ENCODE measurements at places on chromosomes 16 and 17.

- no peak for DNase-seq
Observed at GRCh38 chr17:32302860-32303649, 37.4 kb downstream of the RHBDL3 start.

- no peak for DNase-seq
Observed at GRCh38 chr17:80195141-80195540, 25.0 kb downstream of the SGSH start.

DNA sequence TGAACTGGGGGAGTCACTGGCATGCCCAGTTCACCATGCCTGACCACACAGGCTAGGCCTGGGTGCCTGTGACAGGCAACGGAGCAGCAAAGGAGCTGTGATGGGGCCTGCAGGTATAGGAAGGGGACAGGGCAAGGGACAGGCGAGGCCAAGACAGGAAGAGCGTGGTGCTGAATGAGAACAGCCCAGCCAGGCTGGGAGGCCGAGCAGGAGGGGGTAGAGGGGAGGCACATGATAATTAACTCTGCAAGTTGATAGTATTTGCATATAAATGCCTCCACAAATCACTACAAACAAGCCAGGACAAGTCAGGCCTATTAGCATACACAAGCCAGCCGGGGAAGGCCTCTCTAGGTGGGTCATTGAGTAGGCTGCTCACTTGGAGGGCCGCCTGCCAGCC lies 7.8 kb downstream of the ZFHX3 start:
- DNase-seq = no peak

DNA sequence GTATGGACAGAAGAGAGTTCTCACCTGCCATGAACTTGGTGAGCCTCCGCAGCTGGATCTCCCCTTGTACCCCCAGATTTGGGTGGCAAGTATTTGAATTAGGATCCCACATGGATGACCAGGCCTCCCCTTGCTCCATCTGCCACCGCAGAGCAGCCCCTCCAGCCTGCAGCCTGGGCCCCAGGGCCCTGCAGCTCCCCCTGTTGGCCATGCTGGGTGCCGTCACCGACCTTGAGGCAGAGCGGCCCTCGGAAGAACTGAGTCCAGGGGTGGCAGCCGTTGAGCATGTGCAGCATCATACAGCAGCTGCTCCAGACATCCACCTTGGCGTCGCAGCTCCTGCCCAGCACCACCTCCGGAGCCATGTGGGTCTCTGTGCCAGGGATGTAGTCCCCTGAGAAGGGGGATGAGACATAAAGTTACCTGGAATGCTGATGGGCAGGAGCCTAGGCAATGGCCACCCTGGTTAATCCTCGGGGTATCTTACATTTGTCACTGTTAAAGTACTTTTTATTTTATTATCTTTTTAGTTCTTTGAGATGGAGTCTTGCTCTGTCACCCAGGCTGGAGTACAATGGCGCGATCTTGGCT lies 9.0 kb upstream of the SPATA32 start:
- DNase-seq = no peak

DNA sequence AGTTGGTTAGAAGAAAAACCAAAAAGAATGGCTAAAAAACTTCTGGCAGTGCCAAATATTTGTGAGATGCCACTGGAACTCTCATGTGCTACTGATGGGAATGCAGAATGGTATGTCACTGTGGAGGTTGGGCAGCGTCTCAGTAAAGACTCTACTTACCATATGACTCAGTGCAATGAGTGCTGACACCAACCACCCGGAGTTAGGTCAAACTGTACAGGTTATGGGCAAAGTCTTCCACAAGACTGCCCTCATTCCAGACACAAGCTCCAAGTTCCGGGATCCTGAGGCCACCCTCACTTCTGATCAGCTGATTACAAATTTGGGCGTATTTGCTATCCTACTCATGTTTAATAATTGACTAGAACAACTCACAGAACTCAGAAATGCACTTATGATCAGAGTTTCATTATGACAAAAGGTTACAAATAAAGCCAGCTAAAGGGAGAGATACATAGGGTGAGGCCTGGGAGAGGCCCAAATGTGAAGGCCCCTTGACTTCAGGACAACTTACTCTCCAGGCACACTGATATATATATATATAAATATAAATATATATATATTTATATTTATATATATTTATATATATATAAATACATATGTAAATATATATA lies 114.9 kb downstream of the TRIM37 start:
- DNase-seq = no peak

- no peak for DNase-seq
Observed at GRCh38 chr17:75906143-75906884, 1.6 kb upstream of the MRPL38 start.

- DNase-seq = no peak
Observed at GRCh38 chr16:15542734-15543347, 100.1 kb downstream of the MARF1 start.

DNA sequence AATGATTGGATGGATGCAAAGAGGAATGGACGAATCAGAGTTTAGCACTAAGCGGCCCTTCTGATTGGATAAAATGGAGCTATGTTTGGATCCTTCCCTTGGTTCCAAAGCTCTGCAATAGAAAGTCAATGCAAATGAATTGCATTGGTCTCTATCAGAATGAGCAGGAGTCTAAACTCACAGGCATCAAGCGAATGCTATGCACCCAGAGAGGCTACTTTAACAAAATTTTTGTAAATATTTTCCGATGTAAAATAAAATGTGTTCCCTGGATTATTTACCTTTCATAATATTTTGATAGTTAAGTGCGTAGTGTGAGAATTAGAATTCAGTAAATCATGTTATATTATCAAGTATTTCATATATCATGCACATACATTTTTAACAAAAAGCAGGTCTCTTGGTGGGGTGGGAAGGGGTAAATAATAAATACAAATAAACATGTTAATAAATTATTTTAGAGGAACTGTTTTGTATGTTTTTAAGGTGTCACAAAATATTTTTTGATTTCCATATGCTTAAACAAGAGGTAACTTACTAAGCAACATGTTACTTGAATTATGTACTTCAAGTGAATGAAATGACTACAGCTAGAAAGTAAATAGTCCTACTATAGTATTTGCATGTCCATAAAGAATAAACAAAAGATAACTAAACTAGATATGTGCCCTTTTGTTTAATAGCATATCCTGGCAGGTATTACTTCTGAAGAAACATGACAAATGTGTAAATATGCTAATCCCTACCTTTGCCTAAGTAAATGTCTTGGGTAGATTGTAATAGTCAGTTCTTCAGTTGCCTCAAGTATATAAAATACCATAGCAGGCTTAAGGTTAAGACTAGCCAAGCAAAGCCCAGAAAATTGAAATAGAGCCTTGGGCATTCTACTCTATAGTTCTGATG lies 4.4 kb upstream of the UNK start:
- no peak for DNase-seq

- DNase-seq = no peak
Observed at GRCh38 chr16:13436641-13437412, 483.1 kb upstream of the ERCC4 start.

- no peak for DNase-seq
Observed at GRCh38 chr17:64130559-64131001, 636 bp upstream of the ERN1 start.

GRCh38 chr17:69147460-69147859 lies 5.8 kb upstream of the ABCA6 start:
- no peak for DNase-seq

- no peak for DNase-seq
Observed at GRCh38 chr17:13292291-13292690, 274.5 kb upstream of the ELAC2 start.

- no peak for DNase-seq
Observed at GRCh38 chr17:8277317-8277716, 11.2 kb upstream of the RANGRF start.

DNA sequence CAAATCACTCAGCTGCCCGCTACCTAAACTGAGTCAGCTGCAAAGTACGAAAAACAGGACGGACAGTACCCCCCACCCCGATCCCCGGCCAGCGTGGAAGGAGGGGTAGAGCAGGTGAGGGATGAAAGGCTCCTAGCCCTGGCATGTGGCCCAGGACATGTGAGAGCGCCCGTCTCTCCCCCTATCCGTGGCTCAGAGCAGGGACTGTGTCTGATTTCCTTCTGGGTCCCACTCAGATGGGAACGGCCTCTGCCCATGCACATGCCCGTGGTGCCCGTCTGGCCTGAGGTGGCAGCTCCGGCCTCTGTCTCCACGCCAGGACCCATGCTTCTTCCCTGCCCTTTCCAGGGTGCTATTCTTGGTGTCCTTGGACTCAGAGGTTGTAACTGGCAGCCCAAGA lies 30.2 kb upstream of the RASD1 start:
- DNase-seq = no peak

- DNase-seq = no peak
Observed at GRCh38 chr17:74393346-74393942, 26.1 kb downstream of the GPR142 start.

DNA sequence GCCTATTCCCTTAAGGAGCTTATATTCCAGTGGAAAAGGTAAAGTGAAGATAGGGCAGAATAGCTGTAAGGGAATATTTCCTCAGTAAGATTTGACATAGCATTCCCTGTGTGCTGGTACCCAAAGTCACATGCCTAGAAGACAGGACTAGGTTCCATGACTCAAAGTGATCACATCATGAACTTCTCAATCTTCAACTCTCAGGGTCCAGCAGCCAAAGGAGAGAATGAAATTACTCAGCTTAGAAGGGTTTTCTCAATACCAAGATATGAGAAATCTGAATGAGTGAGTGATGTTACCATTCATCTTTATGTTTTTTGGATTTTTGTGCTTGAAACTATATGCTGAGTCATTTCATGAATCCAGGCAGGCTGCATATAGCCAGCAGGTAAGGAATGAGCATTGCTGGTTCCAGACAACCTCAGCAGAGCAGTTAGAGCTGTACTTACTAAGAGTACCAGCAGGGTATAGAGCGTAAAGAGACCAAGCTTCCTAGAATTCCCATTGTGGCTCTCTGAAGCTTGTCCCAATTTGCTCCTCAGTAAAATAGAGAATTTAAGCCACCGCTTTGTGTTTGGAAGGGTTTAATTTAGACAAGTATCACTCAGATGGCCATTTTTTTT lies 91.1 kb downstream of the ANKFN1 start:
- DNase-seq = no peak

DNA sequence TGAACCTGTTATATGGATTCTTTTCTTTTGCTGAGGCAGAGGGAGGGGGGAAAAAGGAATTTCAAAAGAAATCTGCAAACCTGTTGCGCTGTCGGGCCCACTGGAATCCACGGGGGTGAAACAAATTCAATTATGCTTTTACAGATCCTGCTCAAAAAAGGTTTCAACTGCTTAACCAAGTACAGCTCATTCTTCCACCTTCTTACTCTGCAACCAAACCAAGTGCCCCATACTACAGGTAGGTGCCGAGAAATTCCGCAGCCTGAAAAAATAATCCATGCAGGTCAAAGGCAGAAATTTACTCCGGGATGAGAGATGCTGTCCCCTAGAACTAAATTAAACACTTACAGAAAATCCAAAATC lies 416 bp downstream of the RNF43 start:
- DNase-seq = no peak

GRCh38 chr16:59124056-59124455 lies 389.9 kb upstream of the GOT2 start:
- DNase-seq = no peak

DNA sequence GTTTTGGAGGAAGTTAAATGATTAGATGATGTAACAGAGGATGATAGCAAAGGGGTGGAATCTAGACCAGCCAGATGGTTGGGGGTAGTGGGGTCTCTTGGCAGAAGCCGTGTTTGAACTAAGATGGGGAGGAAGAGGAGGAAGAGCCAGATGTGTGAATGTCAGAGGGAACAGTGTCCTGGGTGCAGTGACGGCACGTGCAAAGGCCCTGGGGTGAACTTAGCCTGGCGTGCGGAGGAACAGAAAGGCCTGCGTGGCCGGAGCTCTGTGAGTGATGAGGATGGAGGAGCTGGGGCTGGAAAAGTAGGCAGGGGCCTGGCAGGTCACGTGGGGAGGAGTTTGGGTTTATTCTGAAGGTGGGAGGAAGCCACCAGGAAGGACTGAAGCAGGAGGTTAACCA lies 26.4 kb upstream of the RMI2 start:
- DNase-seq = no peak

- DNase-seq = no peak
Observed at GRCh38 chr16:11492808-11493530, 93.8 kb downstream of the LITAF start.

DNA sequence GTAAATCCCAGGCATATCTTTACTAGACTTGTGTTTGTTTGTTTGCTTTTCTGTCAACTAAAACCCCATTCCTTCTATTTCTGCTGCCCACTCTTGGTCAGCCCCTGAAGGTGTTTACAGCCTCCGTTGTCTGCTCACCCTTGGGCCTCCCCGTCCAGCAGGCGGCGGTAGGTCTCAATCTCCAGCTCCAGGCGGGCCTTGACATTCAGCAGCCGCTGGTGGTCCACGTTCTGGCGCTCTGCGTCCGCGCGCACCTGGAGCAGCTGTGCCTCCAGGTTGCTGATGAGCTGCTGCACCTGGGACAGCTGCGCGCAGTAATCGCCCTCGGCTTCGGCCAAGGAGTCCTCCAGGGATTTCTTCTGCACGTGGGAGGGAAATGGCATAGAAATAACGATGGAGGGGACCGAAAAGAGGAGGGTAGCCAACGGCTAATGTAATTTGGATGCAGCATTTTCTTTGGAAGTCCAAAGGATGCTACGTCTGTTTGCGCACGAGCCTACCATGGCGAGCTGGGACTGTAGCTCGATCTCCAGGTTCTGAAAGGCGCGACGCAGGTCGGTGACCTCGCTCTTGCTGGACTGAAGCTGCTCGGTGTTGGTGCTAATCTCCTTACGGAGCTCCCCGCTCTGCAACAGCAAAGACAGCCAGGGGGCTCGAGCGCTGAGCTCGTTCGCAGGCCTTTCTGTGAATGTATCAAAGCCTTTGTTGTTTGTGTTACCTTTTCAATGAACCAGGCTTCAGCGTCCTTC lies 3.9 kb downstream of the KRT12 start:
- no peak for DNase-seq

GRCh38 chr17:78790552-78790951 lies 8.5 kb upstream of the CYTH1 start:
- DNase-seq = no peak

GRCh38 chr16:726438-727290 lies at the start of the genes CCDC78 and HAGHL:
TSS of gene CCDC78 (minus strand) at chr16:726443. CDS start at chr16:726367, 76 bp downstream.
TSS of gene HAGHL (plus strand) at chr16:727106. CDS start at chr16:727510, 404 bp downstream.
- DNase-seq = no peak

DNA sequence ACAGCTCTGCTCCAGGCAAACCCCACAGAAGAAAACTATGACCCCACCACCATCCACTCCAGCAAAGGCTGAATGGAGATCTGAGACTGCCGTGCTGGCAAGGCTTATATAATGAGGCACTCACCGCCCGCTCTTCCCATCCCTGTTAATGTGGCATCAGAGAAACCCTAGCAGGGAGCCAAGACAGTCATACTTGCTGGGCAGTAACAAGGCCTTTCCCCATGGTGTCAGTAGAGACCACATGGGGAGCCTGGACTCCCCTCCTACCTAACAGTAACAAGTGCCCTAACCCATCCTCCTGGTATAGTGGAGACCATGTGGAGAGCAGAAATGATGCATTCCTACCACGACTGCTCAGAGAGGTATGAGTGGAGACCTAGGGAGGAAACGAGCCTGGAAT lies 235.2 kb downstream of the C16orf78 start:
- peak; percentile 66 for DNase-seq
